ENCODE measurements at places on chromosomes 11 and 22. TPM values are rescaled to one million over a fixed set of nuclear protein-coding genes. Genes with fewer than 3 reads are reported as not detected.

- H3K4me3 ChIP-seq: no peak overlapping the region
- no peaks in the 10 kb centered on the region for H3K27me3 ChIP-seq
- H3K4me1 ChIP-seq: no peaks in the 10 kb centered on the region
- H3K27ac ChIP-seq: no peak overlapping the region
- DNase-seq: no peak
- no peaks in the 10 kb centered on the region for H3K36me3 ChIP-seq
Measured at GRCh38 chr11:114277637-114278341, 18.4 kb upstream of the NNMT start.

DNA sequence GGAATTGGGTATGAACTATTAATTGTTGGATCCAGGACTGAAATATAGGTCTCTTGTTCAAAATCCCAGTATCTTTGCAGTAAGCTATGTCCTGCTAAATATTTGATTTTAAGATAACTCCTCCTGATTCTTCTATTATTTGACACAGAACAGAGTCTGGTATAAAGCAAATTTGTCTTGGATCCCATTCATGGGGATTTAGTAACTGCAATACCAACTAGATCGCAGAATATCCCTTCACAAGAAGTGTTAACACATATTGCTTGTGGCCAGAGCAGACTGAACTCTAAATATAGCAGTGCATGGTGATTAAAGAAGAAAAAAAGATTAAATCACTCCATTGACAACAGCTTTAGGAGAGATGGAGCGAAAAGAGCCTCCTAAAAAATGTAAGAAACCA lies 68.2 kb upstream of the ARHGAP42 start:
- no peaks in the 10 kb centered on the region for H3K4me1 ChIP-seq
- DNase-seq: no peak
- H3K27ac ChIP-seq: no peak overlapping the region
- no peaks in the 10 kb centered on the region for H3K27me3 ChIP-seq

The DNAJB13 gene
- total RNA-seq: 4.6 TPM

DNA sequence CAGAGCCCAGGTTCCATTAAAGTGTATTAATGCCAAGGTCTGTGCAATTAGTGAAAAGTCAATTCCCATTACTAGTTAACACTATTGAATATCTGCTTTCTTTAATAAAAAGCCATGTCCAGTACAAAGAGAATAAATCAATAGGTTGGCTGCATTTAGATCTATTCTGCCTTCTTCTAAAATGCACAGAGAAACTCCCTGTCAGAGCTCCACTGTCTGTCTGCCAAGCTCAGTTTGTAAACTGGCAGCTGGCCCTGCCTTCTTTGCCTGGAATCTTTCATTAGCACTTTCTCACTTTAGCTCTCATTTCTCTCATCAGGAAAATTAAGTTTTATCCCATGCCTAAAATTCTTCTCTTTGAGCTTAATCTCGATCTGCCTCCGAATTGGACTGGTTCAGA lies 35.6 kb downstream of the ARL14EP start:
- no peak for DNase-seq
- no peaks in the 10 kb centered on the region for H3K27me3 ChIP-seq
- no peak overlapping the region for H3K27ac ChIP-seq
- no peaks in the 10 kb centered on the region for H3K36me3 ChIP-seq
- H3K4me1 ChIP-seq: no peaks in the 10 kb centered on the region
- no peak overlapping the region for H3K4me3 ChIP-seq

DNA sequence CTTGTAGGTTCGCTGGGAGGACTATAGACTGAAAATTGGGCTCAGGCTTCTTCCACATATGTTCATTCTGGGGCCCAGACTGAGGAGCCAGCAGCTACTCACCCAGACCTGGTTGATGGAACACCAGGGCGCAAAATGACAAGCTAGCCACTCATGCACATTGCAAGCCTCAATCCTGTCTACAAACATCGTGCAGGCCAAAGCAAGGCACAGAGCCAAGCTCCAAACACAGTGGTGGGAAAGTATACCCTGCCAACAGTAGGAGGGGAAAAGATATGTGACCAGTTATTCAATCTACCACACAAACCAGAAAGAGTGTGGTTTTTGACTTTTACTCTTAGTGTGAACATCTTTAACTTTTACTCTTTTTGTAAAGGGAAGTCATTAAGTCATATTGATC lies 660.5 kb downstream of the NTM start:
- no peak overlapping the region for H3K4me3 ChIP-seq
- no peaks in the 10 kb centered on the region for H3K27me3 ChIP-seq
- H3K36me3 ChIP-seq: no peaks in the 10 kb centered on the region

All from uterus (tissue), 4 donors.